Activated effector memory CD4-positive, alpha-beta T cell treated with anti-CD3 and anti-CD28 coated beads, Interleukin-2, amount 50 U/mL, for 16 hours (primary cell): ENCODE measurements at places on chromosomes 11 and 22.

GRCh38 chr11:38824573-38824972, 2226.5 kb upstream of the RAG2 start:
- no peak for DNase-seq

- DNase-seq = no peak
These were observed 365.7 kb upstream of the CADM1 start for GRCh38 chr11:115869780-115870431.

- DNase-seq = no peak
These were observed 20.3 kb downstream of the FLI1 start for GRCh38 chr11:128714123-128714522.

DNA sequence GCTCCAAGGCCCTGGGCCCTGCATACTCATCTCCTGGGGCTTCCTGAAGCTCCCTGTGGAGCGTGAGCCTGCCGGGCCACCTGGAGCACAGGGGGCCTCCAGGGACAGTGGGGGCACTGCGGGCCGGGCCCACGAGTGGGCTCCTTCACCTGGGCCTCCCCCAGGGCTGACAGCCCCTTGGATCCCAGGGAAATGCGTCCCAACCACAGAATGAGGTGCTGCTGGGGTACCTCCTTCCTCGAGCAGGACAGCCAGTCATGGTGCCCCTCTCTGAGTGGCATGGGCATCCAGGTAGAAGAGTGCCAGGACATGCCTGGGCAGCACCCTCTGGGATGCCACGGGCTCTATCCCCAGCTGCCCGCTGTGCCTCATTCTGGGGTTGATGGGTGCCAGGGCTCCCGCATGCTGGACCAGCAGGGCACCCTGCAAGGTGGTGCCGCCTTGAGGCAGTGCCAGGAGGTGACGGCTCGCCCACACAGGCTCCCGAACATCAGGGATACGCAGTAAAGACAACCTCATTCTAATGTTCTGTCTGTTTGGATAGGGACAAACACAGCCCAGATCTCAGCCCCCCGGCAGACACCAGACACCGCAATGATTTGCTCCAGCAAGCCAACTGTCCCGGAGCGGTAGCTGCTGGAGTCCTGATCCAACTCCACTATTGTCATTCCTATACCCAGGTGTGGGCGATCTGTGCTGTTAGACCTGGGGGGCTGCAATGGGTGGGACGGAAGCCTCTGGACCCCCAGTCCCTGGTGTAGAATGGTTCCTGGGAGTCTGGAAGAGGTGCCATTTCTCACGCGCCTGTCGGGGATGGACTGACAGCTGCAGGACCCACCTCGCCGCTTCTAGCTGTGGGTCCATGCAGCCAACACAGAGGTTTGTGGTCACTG, 25.8 kb downstream of the KRTAP5-5 start:
- DNase-seq = peak; percentile 47

GRCh38 chr11:47225552-47226400, 11.0 kb downstream of the DDB2 start:
- no peak for DNase-seq

- no peak for DNase-seq
These were observed 16.1 kb downstream of the BIK start for GRCh38 chr22:43126501-43127165.

DNA sequence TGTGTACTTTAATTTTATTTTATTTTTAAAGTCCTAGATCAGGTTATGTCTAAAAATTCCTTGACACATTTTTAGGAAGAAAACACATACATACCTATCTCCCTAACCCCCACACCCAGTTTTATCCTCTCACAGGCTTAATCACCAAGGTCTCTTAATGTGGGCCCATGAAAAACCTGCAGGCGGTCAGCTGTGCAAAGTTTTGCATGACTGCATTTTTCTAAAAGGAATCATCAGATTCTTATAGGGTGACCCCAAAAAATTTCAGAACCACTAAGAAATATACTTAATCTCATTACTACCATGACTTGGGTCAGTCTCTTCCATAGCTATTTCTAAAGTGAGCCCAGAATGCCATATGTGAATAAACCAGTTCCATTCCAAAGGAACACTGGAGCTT, 19.8 kb downstream of the SAA1 start:
- no peak for DNase-seq

DNA sequence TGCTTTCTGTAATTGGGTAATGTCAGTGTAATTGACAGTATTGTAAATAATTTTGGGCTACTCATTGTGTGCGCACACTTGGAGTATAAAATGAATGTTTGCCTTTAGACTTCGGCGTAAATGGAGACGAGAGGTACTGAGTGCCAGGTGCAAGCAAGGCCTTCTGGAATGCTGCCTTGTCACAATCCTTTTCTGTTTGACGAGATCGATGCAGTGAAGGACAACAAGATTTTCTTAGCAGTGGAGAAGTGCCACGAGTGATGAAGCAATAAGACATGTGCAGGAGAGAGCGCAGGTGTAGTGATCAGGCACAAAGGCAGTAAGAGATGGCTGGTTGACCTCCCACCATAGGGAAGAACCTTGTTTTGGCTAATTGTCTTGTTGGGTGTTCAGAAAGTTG, 67.5 kb downstream of the DDX10 start:
- no peak for DNase-seq

GRCh38 chr11:44326615-44327475, 16.9 kb upstream of the ALX4 start:
- peak; percentile 50 for DNase-seq

DNA sequence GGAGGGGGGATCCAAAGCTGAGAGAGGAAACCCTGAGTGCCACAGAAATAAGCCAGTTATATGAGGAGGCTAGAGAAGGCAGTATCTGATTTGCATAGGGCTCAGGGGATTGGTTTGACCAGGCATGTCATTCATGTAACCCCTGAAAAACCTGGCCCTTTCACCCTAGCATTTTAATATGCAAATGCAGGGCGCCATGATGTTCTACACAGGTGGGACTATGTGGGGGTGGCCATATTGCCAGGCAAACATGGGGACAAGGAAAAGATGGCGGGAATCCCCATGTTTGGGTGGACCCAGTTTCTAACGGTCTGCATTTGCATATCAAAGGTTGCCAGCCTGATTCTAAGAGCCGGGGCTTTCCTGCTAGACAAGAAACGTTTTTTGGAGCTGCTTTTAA, 27.2 kb downstream of the CSF2RB start:
- DNase-seq = no peak

DNA sequence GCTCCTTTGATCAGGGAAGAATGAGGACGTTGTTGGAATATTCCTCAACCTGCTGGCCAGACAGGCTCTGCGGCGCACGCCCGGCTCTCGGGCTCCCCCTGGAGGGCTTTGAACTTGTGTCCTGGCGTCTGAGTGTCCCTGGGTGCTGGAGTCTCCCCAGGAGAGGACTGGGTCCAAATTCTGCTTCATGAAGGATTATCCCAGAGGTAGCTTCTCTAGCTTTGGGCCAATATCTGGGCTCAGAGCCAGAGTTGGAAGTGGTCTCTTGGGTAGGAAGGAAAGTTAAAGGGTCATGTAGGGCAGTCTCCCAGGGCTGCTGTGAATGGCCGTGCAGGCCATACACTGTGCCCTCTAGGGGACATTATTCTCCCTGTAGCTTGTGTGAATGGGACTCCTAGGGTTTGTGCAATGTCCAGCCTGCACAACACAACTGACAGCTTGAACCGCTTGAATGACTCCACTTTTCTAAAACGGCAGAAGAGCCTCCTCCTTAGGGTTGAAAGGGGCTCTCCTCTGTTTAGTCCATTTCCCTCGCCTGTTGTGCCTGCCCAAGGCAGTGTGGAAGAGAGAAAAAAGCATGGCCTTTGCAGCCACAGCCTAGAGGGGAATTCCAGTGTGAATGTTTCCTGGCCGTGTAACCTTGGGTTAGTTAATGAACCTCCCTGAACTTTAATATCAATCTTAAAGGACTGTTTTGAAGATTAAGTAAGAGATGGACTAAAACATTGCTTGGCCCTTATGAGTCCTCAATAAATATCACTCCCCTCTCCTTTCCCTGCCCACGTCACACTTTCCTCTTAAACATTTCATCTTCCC, 111.2 kb upstream of the THY1 start:
- DNase-seq = peak; percentile 78

GRCh38 chr11:13939961-13940906, 22.3 kb upstream of the SPON1 start:
- DNase-seq = peak; percentile 64

DNA sequence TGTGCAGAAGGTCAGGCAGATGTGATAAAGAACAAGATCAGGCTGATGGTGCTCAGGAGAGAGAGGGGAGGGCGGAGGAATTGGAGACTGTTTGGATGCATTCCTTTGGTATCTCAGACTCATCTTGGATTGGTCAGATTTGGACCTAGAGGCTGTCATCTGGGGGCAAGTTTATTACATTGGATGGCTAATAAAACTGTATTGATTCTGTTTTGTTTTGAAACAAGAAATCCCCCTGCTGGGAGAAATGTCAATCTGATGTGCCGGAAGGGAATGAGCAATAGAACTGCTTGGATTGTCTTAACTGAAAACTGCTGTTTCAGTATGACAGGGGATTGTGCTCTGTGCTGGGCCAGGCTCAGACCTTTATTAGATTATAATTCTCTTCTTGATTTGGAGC, 25.5 kb upstream of the CCDC90B start:
- DNase-seq = no peak

DNA sequence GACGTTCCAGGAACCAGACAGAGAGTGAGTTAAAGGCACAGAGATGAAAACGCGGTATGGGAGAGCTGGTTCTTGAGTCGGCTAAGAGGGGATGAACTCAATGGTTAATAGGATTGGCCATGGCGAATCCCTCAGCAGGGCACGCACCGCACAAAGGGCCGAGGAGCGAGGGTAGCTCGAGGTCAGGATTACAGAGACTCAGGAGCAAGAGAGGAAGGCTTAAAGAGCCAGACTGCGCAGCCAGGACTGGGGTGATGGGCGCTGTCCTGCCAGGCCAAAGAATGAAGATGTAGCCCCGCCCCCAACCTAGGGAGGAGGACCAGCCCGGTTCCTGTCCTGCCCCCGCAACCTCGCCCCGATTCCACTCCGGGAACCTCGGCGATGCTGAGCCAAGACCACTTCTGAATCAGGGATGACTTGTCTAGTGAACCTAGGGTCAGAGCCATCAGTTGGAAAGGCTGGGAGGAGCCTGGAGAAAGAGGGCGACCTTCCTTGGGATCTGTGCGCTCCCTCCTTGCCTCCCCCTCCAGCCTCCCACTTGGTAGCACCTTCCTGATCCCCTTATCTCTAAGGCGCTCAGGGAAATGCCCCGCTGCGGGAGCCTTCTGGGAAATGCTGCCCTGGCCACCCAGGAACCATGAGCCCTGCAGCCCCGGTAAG, at the start of gene PLEKHB1:
TSS of gene PLEKHB1 (plus strand) at position 610 of the 660 bp plus-strand sequence. CDS start at position 638, 28 bp downstream.
- no peak for DNase-seq

DNA sequence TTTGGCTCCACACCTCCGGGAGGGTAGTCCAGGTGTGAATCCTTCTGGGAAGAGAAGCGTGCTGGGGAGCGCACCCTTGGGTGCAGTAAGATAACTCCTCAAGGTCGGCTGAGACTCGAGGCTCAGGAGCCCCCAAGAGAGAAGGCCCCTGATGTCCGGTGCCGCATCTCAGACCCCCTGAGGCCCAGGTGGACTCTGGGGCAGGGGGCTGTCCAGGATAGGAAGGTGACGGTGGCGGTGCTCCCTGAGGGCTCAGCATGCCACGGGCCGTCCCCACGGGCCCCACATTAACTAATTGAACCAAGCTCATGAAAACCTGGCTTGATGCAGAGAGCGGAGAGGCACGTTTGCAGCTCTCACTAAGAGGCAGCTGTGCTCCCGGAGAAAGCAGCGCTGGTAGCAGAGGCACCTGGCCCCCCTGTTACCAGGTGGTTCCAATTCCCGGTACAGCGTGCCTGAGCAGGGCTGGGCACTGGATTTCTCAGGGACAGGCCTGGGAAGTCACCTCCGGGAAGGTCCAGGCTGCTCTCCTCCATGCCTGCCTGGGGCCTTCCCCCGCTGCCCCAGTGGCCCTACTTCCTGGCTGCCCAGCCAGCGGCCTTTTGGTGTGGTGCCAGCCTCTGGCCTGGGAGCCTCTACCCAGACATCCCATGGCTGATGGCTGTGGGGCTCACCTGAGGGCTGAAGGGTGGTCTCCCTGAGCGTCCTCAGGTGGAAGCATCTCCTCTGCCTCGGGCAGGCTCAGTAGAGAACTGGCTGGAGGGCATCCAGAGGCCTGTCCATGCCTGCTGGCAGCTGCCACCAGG, 1.1 kb downstream of the KCNQ1 start:
- no peak for DNase-seq

DNA sequence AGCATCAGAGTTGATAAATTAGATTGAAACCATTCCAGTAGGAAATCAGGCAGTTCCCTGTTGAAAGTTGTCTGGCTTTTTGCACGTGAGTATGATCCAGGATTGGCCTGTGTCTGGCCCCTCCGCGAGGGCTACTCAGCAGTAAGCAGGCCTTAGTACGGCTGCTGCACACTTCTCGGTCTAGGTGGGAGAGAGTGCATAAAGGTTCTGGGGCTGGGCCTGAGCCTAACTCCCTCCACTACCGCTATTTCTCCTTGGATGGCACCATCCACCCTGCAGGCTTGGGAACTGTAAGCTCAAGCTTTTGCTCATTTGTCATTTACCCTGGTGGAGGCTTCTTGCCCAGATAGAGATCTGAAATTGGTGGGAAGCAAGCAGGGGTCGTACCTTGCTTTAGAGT, 22.0 kb downstream of the TUB start:
- peak; percentile 14 for DNase-seq

- no peak for DNase-seq
These were observed 2.0 kb downstream of the CDC42EP1 start for GRCh38 chr22:37562049-37562875.
